ENCODE measurements at places on chromosomes 6 and 20.

DNA sequence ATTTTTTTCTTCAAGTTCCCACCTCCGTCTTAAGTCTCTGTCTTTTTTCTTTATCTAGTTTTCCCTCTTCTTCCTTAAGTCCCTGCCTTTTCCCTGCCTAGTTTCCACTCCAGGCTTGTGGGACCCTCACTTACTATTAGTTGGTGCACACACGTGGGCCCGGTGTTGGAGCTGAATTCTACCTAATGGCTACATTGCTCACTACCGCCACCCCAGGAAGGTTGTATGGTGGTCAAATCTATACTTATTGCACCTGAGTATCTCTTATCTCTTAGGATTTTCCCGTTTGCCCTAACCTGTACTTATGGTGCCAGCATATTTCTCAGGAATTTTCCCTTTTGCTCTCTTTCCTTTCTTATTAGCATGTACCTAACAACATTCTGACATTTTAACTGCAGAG, 692.8 kb downstream of the EPM2A start:
- DNase-seq = no peak

DNA sequence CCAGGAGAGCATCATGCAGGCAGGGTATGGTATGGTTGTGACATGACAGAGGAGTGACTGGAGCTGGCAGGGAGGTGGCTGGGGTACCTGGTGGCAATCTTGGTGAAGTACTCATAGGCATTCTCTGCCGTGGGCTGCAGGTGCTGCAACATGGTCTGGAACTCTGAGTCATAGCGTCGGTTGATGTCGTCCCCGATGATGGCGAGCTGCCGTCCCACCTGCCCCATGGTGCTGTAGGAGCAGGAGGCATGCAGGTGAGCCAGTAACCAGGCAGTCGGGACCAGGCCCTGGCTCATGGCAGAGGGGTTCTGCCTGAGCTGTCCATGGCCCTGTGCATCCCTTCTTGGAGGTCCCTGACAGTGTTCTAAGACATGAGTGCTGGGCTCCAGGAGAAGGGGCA, 4.9 kb downstream of the BAK1 start:
- DNase-seq = no peak

GRCh38 chr6:34021554-34022190, 124.2 kb downstream of the GRM4 start:
- no peak for DNase-seq

DNA sequence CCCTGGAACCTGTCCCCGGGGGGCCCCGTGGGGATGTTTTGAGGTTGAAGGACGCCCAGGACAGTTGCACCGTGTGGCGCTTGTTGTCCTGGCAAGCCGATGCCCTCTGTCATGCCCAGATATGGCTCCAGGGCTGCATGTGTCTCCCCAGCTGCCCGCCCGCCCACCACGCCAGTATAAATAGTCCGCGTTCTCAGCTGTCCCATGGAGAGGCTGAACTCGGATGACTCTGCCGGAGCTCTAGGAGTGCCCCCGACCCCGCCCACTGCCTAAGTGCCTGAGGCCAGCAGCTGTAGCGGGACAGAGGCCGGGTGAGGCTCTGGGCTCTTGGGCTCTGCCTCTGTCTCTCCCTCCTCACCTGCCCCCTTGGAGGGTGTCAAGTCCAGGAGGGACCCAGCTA, 83.0 kb upstream of the GATA5 start:
- DNase-seq = no peak

DNA sequence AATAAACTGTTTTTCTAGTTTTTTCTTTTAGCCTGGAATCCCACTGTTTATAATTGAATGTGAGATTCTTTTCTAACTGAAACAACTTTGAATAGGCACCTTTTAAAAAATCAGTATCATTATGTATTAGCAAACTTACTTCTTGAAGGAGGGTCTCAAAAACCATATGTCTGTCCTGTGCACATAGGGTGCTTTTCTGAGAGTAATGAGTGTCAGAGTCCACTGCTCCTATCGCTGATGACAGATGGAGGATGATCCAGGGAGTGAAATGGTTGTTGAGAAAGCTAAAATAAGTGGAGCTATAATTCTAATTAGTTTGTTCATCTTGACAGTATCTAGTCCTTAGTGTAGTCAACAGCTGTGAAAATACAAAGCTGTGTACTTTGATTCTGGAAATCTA, 35.8 kb downstream of the MEI4 start:
- DNase-seq = no peak

DNA sequence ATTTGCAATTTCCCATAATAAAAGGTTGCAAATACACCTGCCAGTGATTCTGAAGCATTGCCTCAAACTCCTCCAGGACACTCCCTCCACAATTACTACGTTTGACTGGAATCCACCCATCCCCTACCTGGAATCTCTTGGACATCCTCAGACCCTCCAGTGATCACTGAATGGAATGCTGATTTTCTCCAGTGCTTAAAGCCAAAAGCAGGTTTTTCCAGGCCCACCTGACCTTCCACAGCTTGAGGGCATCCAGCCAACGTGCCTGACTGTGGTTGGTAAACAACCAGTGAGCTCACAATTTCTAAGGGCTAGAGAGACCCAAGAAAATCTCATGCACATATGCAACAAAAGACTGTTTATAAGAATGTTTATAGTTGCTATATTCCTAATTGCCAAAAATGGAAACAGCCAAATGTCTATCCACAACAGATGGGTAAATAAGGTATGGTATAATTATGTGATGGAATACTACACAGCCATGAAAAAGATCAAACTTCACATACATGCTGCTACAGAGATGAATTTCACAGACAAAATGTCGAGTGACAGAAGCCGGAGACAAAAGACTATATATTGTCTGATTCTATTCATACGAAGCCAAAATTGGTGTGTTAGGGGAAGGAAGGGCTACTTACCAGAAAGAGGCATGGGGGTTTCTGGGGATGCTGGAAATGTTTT, 147.1 kb upstream of the RREB1 start:
- DNase-seq = no peak

Measured in stimulated activated CD8-positive, alpha-beta memory T cell treated with anti-CD3 and anti-CD28 coated beads, Interleukin-2, amount 100 ng/mL, for 48 hours (primary cell).